Keratinocyte (primary cell): ENCODE measurements at places on chromosomes 1 and 21. TPM values are rescaled to one million over a fixed set of nuclear protein-coding genes. Genes with fewer than 3 reads are reported as not detected.

DNA sequence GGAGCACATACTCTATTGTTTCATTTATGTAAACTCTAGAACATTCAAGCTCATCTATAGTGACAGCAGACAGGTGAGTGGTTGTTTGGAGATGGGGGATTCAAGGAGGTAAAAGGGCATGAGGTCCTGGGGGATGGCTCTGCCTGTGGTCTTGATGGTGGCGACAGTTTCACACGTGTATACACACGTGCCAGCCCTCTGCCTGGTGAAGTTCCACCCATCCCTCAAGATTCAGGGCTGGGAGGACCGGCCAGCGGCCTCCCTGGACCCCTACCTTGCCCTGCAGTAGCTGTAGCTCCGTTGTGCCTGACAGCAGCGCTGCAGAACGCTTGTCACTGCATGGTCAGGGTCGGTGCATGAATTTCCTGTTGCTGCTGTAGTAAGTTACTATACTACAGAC, 38.9 kb upstream of the UTS2 start:
- no peak for DNase-seq

DNA sequence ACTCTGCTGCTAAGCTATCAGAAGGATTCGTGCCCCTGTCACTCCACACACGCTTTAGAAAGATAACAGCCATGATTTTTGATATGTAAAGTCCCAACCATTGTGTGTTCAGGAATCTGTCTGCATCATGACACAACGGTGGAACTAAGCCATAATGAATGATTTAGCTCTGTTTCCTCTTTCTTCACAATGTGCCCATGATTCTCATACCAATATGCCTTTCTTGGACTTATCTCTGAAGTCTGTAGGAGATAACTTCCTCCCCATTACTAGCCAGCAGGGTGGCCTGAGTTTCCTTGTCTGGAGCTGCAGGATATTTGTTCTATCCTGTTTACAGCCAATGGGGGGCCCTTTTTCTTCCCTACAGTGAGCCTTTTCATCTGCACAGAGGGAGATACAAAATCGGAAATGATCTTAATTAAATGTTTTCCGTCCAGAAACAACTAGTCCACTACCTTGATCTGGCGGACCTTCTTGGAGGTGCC, 511.7 kb downstream of the USP25 start:
- DNase-seq, result no peak

DNA sequence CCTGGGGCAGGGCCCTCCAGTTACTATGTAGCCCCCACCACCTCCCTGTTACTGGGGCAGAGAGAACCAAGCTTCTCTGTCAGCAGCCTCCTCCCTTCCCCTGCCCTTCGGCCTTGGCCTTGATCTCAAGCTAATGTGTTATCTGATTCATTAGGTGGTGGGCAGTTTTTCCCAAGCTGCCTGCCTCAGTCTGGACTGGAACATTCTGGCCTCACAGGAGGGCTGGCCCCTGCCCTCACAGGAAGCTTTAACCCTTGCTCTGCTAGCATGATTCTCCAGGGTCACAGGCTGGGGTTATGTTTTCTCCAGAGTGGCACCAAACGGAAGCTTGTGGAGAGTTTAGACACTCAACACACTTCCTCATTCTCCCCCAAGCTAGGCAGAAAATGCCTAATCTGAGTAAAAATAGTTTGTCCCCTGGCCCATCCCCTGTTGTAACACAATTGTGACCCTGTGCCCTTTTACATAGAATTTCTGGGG, 37.2 kb upstream of the SLC6A9 start:
- no peak for DNase-seq

DNA sequence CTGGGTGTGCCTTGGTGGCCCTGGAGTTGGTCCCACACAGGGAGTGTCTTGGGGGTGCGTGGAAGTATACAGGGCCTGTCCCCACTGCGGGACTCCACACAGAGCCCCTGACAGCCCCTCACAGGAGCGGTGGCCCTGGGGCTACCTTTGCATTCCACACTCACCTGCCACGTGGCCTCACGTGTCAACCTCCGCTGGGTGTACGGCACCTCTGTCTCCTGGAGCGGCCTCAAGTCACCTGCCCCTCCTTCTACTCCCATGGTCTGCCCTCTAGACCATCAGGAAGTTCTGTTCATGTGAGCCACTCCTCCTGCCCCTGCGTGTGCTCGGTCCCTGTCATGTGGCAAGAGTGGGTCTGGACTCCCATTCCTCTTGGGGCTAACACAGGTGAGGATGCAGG, 58.6 kb downstream of the FAAP20 start:
- DNase-seq, result no peak

DNA sequence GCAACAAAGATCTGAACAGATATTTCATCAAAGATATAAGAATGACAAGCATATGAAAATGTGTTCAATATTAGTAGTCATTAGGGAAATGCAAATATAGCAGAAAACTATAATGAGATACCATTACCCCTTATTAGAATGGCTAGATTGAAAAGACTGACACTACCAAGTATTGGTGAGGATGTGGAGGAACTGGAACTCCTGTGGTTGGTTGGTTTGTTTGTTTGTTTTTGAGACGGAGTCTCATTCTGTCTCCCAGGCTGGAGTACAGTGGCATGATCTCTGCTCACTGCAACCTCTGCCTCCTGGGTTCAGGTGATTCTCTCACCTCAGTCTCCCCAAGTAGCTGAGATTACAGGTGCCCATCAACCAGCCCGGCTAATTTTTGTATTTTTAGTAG, 18.9 kb upstream of the HMGN1 start:
- no peak for DNase-seq

- no peak for DNase-seq
Observed at GRCh38 chr1:6271006-6271405, 10.1 kb upstream of the GPR153 start.

Gene TMEM125
- polyA plus RNA-seq, result 0.92 to 2.4 TPM (median 1.0 TPM) in 3 replicates
